ENCODE measurements at places on chromosomes 6 and 20.

DNA sequence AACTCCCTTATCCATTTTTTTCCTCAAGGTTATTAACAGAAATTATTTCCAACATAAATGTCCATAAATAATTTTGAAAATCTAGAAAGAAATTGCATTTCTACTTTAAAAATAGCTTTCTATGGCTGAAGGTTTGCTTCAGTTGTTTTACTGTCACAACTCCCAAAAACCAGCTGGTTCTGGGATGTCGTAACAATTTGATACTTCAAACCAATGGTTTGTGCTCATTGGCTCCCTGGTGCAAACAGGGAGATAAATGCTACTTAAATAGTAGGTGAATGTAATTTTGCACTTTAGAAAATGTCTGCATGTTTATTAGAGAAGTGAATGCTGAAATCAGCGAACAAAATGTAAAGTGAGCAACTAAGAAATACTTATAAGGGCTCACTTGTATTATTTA is 31.1 kb downstream of the LAMA2 start:
- no peak for DNase-seq

DNA sequence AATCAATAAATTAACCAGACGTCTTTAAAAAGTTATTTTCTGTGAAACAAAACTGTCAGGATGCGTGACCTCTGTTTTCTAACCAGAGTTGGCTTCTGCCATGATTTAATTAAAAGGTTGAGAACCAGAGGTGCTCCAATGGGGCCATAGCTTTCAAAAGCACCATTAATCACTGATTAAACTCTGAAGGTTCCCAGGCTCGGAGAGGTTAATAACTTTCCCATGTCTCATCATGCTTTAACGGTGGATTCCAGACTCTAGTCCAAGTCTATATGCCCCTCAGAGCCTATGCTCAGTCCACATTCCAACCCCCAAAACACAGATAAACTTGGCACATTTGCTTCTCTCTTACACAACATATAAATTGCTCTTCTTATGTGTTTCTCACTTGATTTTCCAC is 95.5 kb downstream of the SNAP91 start:
- no peak for DNase-seq

GRCh38 chr6:17870300-17871188 is 116.9 kb downstream of the KIF13A start:
- DNase-seq: peak; percentile 14

DNA sequence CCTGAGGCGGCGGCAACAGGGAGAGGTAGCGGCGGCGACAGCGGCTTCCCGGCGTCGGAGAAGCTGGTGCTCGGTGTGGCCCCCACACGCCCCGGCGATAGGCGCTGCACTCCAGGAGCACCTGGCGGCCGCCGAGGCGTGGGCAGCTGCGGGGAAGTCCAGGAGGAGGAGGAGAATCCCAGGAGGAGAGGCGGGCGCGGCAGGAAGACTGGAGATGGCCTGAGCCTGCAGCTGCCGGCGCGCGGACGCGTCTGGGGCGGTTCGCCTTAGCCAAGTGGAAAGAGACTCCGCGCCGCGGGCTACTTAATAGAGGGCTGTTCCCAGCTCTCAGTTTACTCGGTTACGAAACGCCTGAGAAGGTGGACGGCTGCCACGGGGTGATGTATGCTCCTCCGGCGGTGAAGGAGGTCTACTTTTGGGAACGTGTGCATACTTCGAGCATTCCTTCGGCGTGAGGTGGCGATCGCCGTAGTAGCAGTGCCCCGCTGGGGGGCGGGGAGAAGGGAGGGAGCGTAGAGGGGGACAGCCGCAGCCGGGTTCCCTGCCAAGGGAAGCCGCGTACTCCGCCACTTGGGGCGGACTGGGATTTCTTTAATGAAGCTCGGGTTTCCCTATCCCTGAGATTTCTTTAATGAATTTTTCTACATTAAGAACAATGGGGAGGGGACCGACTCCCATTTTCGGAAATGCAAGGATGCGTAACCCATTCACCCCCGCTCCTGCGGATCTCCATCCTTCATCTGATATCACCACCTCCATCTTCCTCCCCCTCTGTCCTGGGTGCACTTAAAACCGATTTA is at the start of gene COL12A1:
COL12A1 (minus strand) TSS at position 278 of the 800 bp plus-strand sequence. CDS start 3,261 bp downstream, outside the sequence.
- DNase-seq: no peak

- no peak for DNase-seq
These were observed 998.0 kb downstream of the KIF16B start for GRCh38 chr20:15575255-15575654.

- peak; percentile 92 for DNase-seq
These were observed 3.4 kb upstream of the NSFL1C start for GRCh38 chr20:1469925-1470571.

DNA sequence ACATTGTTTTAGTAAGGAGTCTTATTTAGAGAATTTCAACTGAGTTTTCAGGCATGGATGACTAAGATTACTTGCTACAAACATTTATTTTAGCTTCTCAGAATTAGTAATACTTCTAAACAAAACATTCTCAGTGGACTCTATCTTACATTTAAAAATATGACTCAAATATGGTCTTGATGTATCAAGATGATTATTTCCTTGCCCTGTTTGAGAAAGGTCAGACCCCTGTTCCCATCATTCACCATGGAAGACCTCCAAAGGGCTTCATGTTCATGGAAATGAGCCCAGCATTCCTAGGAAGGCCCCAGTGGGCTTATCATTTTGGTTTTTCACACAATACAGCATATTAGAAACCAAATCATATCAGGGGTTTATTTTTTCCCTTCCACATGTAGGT is 24.6 kb upstream of the TRPC4AP start:
- DNase-seq: no peak

GRCh38 chr6:41344876-41345275 is 9.5 kb downstream of the NCR2 start:
- no peak for DNase-seq

- DNase-seq: no peak
These were observed 20.6 kb downstream of the MANBAL start for GRCh38 chr20:37309936-37310590.

DNA sequence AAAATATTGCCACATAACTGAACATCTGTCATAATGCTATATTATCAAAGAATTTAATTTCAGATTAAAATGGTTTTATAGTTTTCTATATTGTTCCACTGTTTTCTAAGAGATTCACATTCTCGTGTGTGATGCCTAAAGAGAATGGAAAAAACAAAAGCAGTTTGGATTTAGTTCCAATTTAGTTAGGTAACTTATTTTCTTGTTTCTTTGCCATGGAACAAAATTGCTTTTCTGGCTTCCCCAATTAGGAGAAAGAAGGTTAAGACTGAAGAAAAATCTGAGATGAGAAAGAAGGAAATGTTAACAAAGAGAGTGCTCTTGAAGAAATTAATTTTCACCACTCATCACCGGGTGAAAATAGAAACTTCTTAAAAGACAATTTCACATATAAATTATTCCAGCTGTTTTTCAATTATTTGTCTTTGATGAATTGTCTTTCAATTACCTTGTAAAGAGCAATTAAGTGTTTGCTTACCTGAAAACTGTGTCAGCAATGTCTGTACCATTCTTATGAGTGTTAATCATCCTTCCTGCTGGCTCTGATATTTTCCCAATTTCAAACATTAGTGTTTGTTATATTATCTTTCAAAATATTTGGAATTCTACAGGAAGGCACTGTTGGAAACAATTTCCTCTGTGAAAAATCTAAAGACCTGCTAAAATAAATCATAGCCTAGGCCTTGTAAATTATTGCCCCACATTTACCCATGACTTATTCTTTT is 19.5 kb downstream of the PHACTR2 start:
- no peak for DNase-seq

DNA sequence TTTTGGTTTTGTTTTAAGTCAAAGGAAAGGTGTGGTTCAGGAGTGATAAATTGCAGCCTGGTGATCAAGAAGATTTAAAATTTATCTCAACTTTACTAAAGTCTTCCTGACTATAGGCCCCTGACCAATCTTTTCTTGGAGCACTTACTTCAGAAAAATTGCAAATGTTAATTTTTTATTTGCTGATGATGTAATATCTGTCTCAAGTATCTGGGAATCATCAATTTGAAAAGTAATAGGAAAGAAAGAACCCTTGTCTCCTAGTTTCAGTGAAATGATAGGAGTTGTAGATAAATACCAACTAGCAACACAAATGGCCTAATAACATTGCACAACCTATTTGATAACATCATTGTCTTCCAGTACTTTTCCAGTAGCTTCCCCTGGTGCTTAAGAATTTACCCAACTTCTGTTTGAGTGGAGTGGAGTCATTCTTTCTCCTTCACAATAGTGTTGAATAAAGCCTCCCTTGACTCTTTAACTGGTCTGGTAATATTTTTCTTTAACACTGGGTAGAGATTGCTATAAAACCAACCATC is 648.3 kb upstream of the ADGRB3 start:
- DNase-seq: no peak

GRCh38 chr6:168098431-168098861 is 19.4 kb upstream of the FRMD1 start:
- no peak for DNase-seq

GRCh38 chr6:83696674-83697073 is 12.2 kb downstream of the SNAP91 start:
- DNase-seq: no peak

- no peak for DNase-seq
These were observed 11.4 kb downstream of the RIPK1 start for GRCh38 chr6:3079682-3080081.

GRCh38 chr6:166167258-166167731 is 356 bp downstream of the TBXT start:
- DNase-seq: no peak

DNA sequence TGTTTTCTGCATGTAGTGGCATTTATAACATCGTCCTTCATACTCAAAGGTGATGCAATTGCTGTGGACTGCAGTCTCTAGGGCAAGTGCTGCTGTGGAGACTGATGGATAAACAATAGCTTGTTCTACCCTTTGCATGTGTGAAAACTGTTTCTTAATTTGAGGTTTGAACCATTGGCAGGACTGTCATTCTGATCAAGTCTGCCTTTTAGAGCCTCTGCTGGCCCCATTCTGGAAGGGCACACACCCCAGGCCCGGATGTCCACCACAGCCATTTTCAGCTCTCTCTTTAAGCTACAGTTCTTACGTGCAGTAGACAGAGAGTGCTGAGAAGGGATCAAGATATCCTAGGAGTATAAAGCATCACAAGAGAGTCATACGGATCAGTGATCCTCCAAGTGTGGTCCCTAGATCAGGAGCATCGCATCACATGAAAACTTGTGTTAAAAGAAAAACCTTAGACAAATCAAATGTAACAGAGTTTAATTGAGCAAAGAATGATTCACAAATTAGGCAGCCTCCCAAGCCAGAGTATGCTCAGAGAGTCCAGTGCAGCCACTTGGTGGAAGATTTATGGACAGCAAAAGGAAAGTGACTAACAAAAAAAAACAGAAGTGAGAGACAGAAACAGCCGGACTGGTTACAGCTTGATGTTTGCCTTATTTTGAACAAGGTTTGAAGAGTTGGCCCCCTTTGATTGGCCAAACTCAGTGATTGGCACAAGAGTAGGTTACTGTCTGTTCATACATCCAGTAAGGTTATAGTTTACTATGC is 52.0 kb downstream of the FRK start:
- no peak for DNase-seq

- DNase-seq: no peak
These were observed 11.5 kb upstream of the PLCG1 start for GRCh38 chr20:41125530-41126457.

GRCh38 chr6:83068616-83069015 is 1.1 kb downstream of the DOP1A start:
- DNase-seq: no peak

DNA sequence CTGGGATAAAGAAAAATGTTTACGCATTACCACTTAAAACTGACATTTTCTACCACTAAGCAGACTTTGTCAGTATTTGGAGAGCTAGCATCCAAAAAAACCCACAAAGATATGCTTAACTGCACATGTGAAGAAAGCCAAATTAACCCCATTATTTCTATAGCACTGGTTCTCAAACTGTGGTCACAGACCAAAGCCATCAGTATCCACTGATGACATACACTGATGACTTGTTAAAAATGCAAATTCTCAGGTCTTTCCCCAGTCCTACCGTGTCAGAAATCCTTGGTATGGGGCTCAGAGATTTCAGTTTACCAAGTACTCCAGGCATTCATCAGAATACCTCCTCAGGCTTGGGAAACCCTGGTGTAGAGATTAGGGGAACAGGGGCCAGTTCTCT is 230.2 kb downstream of the PTPRK start:
- DNase-seq: no peak

- no peak for DNase-seq
These were observed 25.7 kb downstream of the EPHA7 start for GRCh38 chr6:93393554-93394074.

- peak; percentile 25 for DNase-seq
These were observed 92.4 kb downstream of the GJA10 start for GRCh38 chr6:89986650-89987074.

GRCh38 chr6:158036261-158036660 is 54.6 kb downstream of the SYNJ2 start:
- no peak for DNase-seq

All from inflammatory macrophage (primary cell).